ENCODE measurements at places on chromosomes 2 and 18. TPM values are rescaled to one million over a fixed set of nuclear protein-coding genes. Genes with fewer than 3 reads are reported as not detected.

Gene LPIN2
- 9.8 TPM for total RNA-seq

DNA sequence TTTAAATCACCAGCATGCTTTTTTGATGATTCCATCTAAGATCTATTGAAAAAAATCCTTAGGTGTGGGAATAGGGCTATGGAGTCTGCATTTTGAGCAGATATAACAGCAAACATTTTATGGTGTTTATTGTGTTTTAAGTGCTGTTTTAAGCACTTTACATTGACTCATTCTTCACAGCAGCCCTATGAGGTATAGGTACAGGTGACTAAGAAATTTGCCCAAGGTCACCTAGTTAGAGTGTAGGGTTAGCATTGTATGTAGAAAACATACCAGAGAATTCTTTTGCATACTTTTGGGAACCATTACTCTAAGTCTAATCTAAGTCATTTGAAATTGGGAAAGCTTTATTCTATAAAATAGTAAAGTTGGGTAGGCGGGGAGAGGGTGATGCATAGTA lies 31.3 kb downstream of the PPM1B start:
- DNase-seq, result peak; percentile 7

- no peak for DNase-seq
Measured at GRCh38 chr2:60495041-60495625, 58.3 kb downstream of the BCL11A start.

Gene ACYP2
- 2.9 TPM for total RNA-seq

DNA sequence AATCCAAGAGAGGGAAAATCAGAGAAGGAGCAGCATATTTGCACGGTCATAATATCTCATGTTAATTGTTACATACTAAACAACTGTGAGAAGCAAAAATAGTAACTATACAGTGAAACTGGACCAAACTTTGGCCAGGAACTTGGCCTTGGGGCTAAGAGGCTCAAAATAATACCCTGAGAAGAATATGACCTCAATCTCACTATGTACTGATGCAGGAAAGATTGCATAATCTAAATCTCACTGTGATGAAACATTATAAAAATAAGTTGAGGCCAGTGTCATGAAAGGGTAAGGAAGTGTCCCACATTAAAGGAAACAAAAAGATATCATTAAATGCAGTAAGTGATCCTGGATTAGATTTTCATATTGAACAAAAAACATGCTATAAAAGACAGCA lies 36.5 kb downstream of the ZRANB3 start:
- no peak for DNase-seq

GRCh38 chr2:46778511-46778910 lies 137.1 kb downstream of the MCFD2 start:
- no peak for DNase-seq

DNA sequence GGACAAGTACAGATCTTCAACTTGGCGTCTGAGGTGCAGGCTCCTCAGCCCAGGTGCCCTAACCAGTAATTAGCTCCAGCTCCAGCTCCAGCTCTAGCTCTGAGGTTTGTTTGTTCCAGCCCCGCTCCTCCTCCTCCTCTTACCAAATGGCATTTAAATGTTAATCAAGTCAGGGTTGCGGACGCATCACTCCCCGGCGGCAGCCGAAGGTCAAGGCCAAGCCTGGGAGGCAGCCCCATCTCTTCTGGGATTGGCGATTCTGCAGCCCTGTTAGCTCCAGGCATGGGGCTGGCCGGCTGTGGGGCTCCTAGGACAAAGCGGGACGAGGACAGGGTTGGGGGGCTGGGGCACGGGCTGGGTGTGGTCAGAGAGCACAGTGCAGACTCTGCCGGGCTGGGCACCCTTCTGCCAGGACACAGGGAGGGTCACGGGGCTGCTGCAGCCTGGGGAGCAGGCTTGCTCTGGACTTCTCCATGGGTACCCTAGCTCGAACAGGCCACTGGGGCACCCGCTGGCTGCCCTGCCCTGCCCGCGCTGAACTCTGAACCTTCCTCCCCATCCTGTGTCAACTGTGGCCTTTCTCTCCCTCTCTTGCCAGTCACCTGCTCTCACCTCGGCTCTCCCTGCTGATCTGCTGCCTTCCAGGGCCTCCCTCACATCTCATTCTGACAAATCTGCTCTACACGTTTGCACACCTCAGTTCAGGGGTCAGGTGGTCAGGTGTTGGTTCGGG lies 203.3 kb downstream of the CELF4 start:
- DNase-seq, result no peak

Gene OTX1
- 2.3 TPM for total RNA-seq

Gene CCDC150
- 15.6 TPM for total RNA-seq

GRCh38 chr2:181326661-181327060 lies 130.5 kb upstream of the ITGA4 start:
- no peak for DNase-seq

DNA sequence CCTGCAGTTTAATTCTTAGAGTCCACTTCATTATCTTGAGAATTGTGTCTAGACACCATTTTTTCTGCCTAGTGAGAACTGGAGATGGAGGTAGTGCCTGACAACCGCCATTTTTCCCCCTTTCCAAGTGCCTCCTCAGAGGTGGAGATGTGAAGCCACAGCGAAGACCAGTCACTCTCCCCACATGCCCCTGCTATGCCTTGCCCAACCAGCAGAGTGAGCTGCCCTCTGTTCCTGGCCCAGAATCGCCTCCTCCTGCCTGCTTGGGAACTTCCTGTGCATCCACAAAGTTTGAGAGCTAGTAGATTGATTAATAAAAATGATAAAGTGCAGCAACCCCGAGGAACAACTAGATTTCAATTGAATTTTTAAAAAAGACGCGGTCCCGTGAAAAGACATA lies 123.3 kb downstream of the CLIP4 start:
- DNase-seq, result peak; percentile 71

DNA sequence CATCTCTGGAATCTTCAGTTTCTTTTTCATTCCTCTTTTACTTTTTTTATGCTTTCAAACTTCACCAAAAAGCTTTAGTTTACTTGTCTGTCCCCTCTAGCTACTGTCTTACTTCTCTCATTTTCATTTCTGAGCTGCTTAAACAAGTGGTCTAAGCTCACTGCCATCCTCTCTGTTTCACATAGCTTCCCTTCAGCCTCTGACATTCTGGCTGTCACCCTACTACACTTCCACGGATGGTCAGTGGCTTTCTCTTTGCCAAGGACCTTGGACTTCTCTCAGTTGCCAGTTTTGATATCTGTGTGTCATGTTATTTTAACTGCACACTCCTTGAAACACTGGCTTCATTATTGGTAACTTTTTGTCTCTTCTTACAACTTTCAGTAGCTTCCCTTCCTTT lies 176.1 kb downstream of the IKZF2 start:
- DNase-seq, result no peak

DNA sequence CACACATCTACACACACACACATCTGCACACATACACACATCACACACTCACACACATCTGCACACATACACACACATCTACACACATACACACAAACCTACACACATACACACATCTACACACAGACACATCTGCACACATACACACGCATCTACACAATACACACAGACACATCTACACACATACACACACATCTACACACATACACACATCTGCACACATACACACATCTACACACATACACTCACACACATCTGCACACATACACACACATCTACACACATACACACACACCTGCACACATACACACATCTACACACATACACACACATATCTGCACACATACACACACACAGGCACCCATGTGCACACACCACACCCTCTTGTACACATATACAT lies 400 bp upstream of the PRLH start:
- DNase-seq, result no peak

- DNase-seq, result peak; percentile 39
Measured at GRCh38 chr2:173667415-173667814, 297.8 kb downstream of the SP3 start.

Gene LRRTM1
- total RNA-seq, result not detected

GRCh38 chr2:198351647-198352046 lies 547.3 kb downstream of the PLCL1 start:
- no peak for DNase-seq

DNA sequence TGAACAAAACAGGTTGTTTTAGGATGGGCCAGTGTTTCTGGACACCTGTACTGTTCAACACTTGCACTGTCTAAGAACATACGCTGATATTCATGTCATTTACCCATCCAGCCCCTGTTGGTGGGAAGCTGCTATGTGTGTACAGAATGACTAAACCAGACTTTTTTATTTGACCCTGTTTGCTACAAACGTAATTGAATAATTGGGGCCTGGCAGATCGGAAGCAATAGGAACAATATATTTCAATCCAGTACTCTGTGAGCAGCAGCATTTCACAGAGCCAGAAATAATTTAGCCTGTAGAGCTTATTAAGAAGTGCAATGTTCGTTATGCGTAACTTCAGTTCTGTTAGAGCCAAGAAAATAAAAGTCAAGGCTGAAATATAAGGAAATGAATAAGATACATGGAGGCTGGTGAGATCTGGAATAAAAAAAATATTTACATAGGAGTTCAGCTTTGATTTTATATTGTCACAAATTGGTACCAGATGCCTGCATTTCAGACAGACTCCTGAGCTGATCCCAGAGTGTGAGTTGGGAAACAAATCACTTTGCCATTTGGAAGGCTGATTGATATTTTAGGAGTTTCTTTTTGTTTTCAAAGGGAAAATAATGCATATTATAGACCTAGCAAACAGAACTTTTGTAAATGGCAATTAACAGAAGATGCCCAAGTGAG lies 19.7 kb downstream of the CABLES1 start:
- peak; percentile 56 for DNase-seq

Gene DSC2
- total RNA-seq, result 4.8 TPM

DNA sequence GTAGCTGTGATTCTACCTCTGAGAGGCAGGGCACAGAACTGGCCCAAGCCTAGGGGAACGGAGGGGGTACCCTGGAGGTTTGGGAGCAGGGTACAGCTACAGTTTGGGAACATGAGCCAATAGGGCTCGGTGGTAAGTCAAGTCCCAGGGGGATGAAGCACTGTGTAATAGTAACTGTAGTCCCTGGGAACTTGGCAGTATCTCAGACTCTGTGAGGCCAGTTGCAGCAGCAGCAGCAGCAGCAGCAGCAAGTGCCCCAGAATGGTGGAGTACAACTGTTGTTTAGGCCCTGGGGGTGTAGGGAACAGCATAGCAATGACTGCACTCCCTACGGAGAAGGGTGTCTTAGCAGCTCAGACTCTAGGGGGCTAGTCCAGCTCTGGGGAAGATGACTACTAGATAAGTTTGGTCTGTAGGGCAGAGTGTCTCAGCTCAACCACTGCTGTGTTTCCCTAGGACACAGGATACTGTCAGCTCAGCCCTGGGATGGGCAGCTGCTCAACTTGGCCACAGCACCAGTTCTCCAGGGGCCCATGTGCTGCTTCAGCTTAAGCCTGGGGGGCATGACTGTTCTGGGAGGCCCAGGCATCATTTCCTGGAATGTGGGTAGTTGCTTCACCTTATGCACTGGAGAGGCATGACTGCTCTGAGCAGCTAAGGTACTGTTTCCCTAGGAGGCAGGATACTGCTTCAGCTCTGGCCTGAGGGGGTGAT lies 20.5 kb downstream of the CARF start:
- peak; percentile 55 for DNase-seq

- no peak for DNase-seq
Measured at GRCh38 chr2:235747001-235747785, 253.3 kb downstream of the AGAP1 start.

Gene GDF7
- total RNA-seq, result not detected

Measured in PC-3 (cell line).